ENCODE measurements at places on chromosomes 5 and 9. TPM values are rescaled to one million over a fixed set of nuclear protein-coding genes. Genes with fewer than 3 reads are reported as not detected.
A peak's percentile ranks its signal among the peaks of the same experiment; 100 is the strongest.

The CAMSAP1 gene
- 52.7 TPM for total RNA-seq

The ADAM19 gene
- 29.2 TPM for total RNA-seq

The GAS1 gene
- 47.4 TPM for total RNA-seq

The PCDHGA3 gene
- 1.7 TPM for total RNA-seq

The CAAP1 gene
- 15.3 TPM for total RNA-seq

The SOHLH1 gene
- total RNA-seq: not detected

The PCDHGA11 gene
- 5.1 TPM for total RNA-seq

- H3K4me3 ChIP-seq: no peak overlapping the region
- H3K4me1 ChIP-seq: no peaks in the 10 kb centered on the region
- no peak overlapping the region for H3K27ac ChIP-seq
- H3K36me3 ChIP-seq: no peaks in the 10 kb centered on the region
- no peak for DNase-seq
These were observed 449.6 kb downstream of the SLCO4C1 start for GRCh38 chr5:101846496-101846895.

DNA sequence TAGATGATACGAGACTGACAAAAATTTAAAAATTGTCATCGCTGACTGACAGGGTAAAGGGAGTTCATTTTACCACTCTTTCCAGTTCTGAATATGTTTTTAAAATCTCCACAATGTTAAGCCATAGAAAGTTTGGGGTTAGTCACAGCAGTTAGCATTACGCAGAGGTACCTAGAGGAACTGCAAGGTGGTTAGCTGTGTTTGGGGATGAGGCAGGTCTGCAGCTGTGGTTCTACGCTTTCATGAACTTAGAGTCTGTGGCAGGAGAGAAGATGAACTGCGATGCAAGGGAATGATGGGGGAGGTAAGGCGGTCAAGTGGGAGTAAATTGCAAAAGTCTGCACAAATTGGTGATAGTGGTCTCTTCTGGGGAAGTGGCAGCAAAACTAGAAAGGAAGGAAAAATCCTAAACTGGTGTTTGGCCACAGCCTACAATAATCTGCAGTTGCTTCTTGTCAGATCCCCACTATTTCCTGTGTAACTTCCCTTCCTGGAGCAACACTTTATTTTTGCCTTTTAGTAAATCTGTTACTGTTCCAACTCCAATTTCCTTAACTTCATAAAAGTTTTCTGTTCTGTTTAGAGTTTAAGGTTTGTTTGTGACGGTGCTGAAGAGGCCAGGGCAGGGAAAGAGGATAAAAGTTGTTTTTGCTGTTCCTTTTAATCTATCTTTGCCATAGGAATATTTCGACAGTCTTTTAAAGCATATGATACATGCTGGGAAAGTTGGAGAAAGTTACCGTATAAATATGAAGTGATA lies 38.6 kb upstream of the SNX2 start:
- H3K27ac ChIP-seq: no peak overlapping the region
- H3K27me3 ChIP-seq: no peaks in the 10 kb centered on the region
- H3K4me1 ChIP-seq: peaks cover 13% of the 10 kb centered on the region
- no peak for DNase-seq

DNA sequence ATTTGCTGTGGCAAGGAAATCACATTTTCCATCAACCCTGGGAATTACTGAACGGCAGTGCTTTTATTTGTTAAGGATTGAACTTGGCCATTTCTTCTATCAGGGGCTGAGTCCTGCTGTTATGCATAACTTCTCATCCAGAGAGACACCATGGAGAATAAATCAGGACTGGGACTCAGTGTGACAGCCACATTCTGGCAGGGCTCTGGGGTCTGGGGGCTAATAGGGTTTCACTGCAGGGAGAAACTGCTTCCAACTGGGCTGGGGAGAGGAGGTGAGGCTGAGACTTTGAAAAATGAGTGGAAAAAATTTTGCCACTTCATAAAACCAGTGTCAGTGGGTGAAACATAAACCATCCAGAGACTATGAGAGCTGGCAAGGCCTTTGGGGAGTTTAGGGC lies 95.7 kb upstream of the ALDH1B1 start:
- H3K36me3 ChIP-seq: no peaks in the 10 kb centered on the region
- no peak overlapping the region for H3K27ac ChIP-seq
- no peaks in the 10 kb centered on the region for H3K27me3 ChIP-seq
- no peak for DNase-seq

DNA sequence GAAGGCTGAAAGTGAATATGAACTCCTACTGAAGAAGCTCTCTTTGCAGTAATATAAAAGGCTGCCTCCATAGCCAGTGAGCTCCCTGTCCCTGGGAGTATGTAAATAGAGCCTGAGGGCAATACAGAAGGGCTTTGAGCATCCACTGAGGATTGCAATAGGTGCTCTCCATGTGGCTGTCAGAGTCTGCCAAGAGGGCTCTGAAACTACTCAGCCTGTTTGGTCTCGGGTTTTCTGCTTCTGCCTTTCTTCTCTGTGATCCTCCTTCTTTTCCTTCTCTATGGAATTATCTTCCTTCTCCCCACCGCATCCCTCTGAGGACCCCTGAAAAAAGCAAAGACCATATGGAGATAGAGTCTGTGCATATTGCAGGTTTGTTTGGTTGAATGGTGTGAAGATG lies 69.4 kb downstream of the PCDH1 start:
- H3K4me3 ChIP-seq: no peak overlapping the region
- peaks cover 6% of the 10 kb centered on the region for H3K27me3 ChIP-seq
- peaks cover 7% of the 10 kb centered on the region for H3K36me3 ChIP-seq
- DNase-seq: no peak

DNA sequence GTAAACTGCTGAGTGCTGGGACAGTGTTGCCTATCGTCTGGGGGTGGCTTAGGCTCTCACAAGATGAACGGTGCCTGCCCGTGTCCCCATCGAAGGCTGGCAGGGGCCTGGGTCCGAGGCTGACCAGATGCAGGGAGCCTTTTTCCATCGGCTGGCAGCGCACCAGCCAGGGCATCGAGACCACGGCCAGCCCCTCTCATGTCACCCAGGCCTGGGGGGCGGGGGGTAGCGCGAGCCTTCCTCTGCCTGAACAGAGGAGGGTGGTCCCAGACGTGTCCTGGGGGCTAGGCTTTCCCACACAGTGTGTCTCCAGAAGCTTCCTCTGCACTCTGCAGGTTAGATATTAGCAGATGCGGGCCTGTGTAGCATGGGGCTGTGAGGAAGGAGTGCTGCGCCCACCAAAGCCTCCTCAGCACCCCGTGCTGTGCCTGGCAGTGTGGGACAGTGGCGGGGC lies 17.3 kb downstream of the FGD3 start:
- peak overlapping the region; percentile 32 for H3K4me3 ChIP-seq
- no peaks in the 10 kb centered on the region for H3K27me3 ChIP-seq
- H3K4me1 ChIP-seq: no peaks in the 10 kb centered on the region
- H3K27ac ChIP-seq: peak overlapping the region; percentile 52

- H3K36me3 ChIP-seq: peaks cover 31% of the 10 kb centered on the region
- no peak overlapping the region for H3K4me3 ChIP-seq
- H3K27ac ChIP-seq: no peak overlapping the region
- no peak for DNase-seq
- H3K27me3 ChIP-seq: no peaks in the 10 kb centered on the region
These were observed 14.1 kb downstream of the SLC25A46 start for GRCh38 chr5:110752953-110753352.

DNA sequence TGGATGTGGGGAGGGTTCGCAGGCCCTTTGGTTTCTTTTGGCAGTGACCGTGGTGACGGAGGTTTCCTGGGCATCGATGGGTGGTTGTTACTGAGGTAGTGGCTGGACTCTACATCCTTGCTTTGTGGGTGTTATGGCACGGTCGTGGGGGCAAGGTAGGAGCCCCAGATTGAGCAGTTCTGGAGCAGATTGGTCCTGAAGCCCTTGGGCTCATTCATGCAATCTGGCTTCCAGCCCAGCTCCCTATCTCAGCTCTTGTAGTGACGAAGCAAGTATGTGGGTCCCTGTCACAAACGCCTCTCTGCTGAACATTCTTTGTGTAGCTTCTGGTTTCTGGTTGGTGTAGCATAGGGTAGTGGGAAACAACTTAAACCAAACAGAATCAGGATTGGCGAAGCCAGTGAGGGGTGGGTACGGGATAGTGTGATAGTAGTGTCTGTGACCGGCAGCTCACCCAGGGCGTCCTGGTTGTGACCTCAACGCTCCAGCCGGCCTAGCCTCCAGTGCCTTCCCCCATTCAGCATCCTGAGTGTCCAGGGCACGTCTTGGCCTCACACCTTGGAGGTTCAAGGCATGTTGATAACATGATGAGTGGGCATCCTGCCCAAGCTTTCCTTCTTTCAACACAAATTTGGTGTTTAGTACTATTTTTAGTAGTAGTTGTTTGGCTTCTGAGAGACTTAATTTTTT lies 2.9 kb downstream of the NDUFS6 start:
- H3K4me3 ChIP-seq: no peak overlapping the region
- no peak overlapping the region for H3K27ac ChIP-seq

DNA sequence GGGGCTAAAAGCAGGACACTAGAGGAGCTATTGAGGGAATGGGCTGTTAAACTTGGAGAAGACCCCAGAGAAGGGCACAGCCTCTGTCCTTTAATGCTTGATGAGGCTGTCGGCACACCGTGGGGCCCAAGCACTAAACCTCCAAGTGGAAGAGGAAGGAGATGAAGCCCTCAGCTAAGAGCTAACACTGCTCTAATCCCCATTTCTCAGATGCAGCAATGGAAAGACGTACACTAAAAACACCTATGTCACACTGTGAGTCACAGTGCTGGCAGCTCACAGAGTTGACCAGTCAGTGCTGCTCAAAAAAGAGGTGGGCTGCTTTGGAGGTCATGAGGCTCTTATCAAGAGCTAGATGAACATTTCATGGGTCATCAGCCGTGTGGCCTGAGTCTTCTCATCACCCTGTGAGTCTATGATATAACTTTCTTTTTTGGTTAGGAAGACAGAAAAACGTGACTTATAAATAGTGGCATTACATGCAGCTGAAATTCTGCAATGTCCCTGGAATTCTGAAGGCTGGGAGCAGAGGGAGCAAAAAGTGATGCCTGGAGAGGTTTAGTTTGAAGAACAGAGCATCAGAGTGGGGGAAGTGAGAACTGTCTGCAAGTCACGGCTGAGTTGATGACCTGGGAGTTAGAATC lies 21.5 kb downstream of the TNFSF8 start:
- no peak for DNase-seq
- no peaks in the 10 kb centered on the region for H3K36me3 ChIP-seq
- no peaks in the 10 kb centered on the region for H3K27me3 ChIP-seq
- H3K4me3 ChIP-seq: no peak overlapping the region

- no peak for DNase-seq
- no peak overlapping the region for H3K27ac ChIP-seq
- no peaks in the 10 kb centered on the region for H3K4me1 ChIP-seq
- H3K36me3 ChIP-seq: peaks cover 68% of the 10 kb centered on the region
- no peaks in the 10 kb centered on the region for H3K27me3 ChIP-seq
These were observed 4.8 kb upstream of the CEL start for GRCh38 chr9:133057006-133057405.

- no peaks in the 10 kb centered on the region for H3K4me1 ChIP-seq
- DNase-seq: peak; percentile 81
- H3K27ac ChIP-seq: no peak overlapping the region
- no peaks in the 10 kb centered on the region for H3K27me3 ChIP-seq
These were observed 509.4 kb downstream of the NFIB start for GRCh38 chr9:13804532-13804931.

GRCh38 chr9:135949501-135950134 lies 11.6 kb downstream of the UBAC1 start:
- no peak for DNase-seq
- H3K4me1 ChIP-seq: no peaks in the 10 kb centered on the region
- H3K27me3 ChIP-seq: no peaks in the 10 kb centered on the region
- H3K4me3 ChIP-seq: no peak overlapping the region
- H3K27ac ChIP-seq: no peak overlapping the region

DNA sequence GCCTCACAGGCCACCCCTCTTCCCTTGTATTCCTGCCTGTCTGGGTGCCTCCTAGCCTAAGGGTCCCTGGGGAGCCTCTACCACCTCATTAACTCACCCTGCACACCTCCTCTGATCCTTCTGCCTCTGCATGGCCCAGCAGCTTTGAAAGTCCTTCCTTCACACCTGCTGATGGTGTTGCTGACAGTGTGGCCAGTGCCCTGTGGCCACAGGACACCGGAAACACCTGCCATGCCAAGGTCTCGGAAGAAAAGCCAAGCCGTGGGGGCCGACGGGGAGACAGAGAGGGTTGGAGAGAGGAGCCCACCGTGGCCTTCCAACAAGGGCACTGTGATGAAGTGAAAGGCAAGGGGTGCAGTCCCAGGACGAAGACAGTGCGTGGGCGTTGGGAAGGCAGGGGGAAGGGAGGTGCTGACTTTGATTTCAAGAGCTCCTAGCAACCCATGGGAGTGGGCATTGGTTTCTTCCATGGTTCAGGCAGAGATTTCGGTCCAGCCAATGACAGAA lies 4.1 kb downstream of the BTNL9 start:
- peak overlapping the region; percentile 27 for H3K27ac ChIP-seq
- H3K27me3 ChIP-seq: peaks cover 69% of the 10 kb centered on the region
- no peaks in the 10 kb centered on the region for H3K36me3 ChIP-seq
- DNase-seq: peak; percentile 79
- H3K4me1 ChIP-seq: no peaks in the 10 kb centered on the region
- H3K4me3 ChIP-seq: peak overlapping the region; percentile 10

- H3K27me3 ChIP-seq: no peaks in the 10 kb centered on the region
- H3K4me3 ChIP-seq: no peak overlapping the region
- no peaks in the 10 kb centered on the region for H3K4me1 ChIP-seq
These were observed 38.7 kb upstream of the C6 start for GRCh38 chr5:41252036-41252435.

- no peaks in the 10 kb centered on the region for H3K4me1 ChIP-seq
- no peak overlapping the region for H3K27ac ChIP-seq
- H3K36me3 ChIP-seq: no peaks in the 10 kb centered on the region
- H3K27me3 ChIP-seq: no peaks in the 10 kb centered on the region
- no peak for DNase-seq
These were observed 15.0 kb upstream of the GLDC start for GRCh38 chr9:6660512-6660911.

DNA sequence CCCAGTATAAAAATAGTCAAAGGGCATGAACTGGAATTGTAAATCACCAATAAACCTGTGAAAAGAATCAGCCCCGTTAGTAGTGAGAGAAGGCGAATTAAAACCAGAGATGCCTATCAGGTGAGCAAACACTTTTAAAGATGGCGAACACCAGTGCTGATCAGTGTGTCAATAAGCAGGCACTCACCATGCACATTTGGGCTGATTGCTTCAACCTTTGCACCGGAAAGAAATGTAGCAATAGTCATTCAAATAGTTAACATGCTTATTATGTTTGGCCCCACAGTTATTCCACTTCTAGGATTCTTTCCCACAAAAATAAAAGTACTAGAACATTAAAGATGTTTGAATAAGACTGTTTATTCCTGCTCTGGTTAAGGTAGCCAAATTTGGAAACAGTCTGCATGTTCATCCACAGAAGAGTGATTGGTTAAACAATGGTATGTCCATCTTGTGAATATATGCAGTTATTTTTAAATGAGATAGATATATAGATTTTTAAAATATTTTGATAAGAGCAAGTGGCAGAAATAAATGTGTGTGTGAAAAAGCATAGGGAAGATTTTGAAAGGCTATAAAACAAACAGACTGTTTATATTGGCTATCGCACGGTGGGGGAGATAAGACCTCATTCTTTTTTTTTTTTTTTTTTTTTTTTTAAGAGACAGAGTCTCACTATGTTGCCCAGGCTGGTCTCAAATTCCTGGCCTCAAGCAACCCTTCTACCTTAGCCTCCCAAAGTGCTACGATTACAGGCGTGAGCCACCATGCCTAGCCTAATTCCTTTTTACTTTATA lies 112.2 kb downstream of the PIP5K1B start:
- H3K36me3 ChIP-seq: no peaks in the 10 kb centered on the region
- H3K27ac ChIP-seq: no peak overlapping the region
- H3K4me3 ChIP-seq: no peak overlapping the region
- H3K27me3 ChIP-seq: no peaks in the 10 kb centered on the region

GRCh38 chr5:4523038-4523437 lies 617.1 kb upstream of the ADAMTS16 start:
- no peaks in the 10 kb centered on the region for H3K27me3 ChIP-seq
- H3K4me1 ChIP-seq: no peaks in the 10 kb centered on the region
- H3K36me3 ChIP-seq: no peaks in the 10 kb centered on the region
- peak; percentile 78 for DNase-seq

Data from esophagus muscularis mucosa (tissue), 4 donors.